ENCODE measurements at places on chromosomes 13 and 19. TPM values are rescaled to one million over a fixed set of nuclear protein-coding genes. Genes with fewer than 3 reads are reported as not detected.

DNA sequence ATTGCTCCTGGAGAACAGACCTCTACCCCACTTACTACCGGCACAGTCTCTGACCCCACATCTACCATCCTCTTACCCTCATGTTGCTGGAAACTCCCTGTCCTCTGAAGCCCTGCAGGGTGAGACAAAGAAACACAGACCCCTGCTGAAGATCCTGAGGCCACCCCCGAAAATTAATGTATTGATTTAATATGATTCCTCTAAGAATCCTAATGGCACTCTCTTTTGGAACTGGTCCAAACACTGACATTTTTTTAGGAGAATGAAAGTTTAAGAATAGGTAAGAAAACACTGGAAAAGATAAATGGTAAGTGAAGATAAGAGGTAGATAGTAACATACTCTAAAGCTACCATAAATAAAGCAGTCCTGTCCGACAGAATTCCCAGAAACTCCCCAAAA, 5.3 kb downstream of the DMKN start:
- H3K27me3 ChIP-seq, result no peaks in the 10 kb centered on the region
- H3K4me1 ChIP-seq, result no peaks in the 10 kb centered on the region
- H3K4me3 ChIP-seq, result peak overlapping the region; percentile 97
- no peak for DNase-seq
- H3K27ac ChIP-seq, result no peak overlapping the region

Gene ZNF625
- 28.1 TPM for total RNA-seq

Gene SPC24
- total RNA-seq, result 51.5 TPM

Gene SLC6A16
- total RNA-seq, result 3.2 TPM

GRCh38 chr13:51585696-51586095, 1.4 kb downstream of the WDFY2 start:
- DNase-seq, result no peak
- no peaks in the 10 kb centered on the region for H3K27me3 ChIP-seq
- no peaks in the 10 kb centered on the region for H3K36me3 ChIP-seq
- peaks cover 18% of the 10 kb centered on the region for H3K4me1 ChIP-seq

- H3K27ac ChIP-seq, result no peak overlapping the region
- no peak overlapping the region for H3K4me3 ChIP-seq
- H3K27me3 ChIP-seq, result no peaks in the 10 kb centered on the region
- no peak for DNase-seq
- no peaks in the 10 kb centered on the region for H3K36me3 ChIP-seq
- H3K4me1 ChIP-seq, result no peaks in the 10 kb centered on the region
Measured at GRCh38 chr19:29400917-29401711, 124.7 kb upstream of the VSTM2B start.

DNA sequence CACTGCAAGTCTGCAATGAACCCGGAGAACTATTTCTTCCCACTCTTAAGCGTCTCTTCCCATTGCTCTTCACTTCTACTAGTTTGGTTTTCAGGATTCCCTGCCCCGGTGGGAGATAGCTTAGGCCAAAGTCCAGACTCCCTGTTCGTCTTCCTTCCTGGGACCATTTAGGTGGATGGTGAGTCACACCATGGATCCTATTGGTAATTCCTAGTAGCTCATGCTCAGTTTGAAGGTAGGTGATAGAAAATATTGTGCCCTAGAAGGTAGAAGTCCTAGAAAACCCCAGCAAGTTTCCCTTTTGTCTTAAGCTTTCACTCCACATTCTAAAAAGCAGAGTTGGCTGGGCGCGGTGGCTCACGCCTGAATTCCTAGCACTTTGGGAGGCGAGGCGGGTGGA, 13.8 kb downstream of the CHAF1A start:
- no peak overlapping the region for H3K27ac ChIP-seq
- no peaks in the 10 kb centered on the region for H3K4me1 ChIP-seq
- H3K4me3 ChIP-seq, result no peak overlapping the region
- no peak for DNase-seq
- peaks cover 61% of the 10 kb centered on the region for H3K36me3 ChIP-seq

DNA sequence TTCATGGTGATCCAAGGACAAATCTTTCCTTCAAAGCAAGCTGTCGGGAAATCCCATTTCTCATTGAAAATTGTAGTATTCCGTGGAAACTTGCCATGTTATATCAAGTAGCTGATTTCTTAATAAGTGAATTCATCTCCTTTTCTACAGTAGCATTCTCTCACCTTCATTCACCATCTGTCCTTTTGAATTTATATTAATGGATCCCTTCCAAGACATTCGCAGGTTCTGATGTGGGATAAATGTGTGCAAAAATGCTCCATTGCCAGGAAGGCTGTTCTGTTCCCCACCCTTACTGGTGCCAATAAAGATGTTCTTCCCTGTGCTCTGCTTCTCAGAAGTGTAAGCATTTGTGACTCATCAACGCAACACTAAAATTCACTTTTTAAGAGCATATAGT, 36.2 kb downstream of the AMER2 start:
- H3K27me3 ChIP-seq, result no peaks in the 10 kb centered on the region
- peaks cover 2% of the 10 kb centered on the region for H3K36me3 ChIP-seq
- no peak for DNase-seq
- H3K27ac ChIP-seq, result no peak overlapping the region
- H3K4me3 ChIP-seq, result peak overlapping the region; percentile 43
- H3K4me1 ChIP-seq, result peaks cover 15% of the 10 kb centered on the region

Measured in H9 (cell line).